ENCODE measurements at places on chromosomes 5 and 9.

DNA sequence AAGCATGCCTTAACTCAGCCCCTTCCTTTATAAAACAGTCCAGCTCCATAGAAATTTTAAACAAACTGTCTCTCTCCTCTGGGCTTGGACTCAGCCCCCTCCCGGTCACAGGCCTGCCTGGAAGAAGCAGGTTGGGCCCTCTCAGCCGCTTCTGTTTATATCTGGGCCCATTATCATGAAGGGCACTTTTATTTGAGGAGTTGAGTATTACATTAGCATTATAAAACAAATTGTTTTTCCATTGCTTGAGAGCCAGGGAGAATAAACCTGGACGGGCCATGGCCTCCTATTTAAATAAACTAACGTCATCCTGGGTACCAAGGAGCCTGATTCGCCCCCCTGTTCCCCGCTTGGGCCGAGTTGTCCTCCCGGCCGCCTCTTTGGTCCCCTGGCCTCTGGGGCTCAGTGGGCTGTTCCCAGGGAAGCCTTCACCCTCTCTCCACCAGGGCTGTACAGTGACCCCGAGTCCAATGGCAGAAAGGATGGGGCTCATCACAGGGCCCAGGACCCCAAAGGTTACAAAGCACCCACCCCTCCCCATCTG, 13.2 kb downstream of the IRX2 start:
- no peak for DNase-seq

DNA sequence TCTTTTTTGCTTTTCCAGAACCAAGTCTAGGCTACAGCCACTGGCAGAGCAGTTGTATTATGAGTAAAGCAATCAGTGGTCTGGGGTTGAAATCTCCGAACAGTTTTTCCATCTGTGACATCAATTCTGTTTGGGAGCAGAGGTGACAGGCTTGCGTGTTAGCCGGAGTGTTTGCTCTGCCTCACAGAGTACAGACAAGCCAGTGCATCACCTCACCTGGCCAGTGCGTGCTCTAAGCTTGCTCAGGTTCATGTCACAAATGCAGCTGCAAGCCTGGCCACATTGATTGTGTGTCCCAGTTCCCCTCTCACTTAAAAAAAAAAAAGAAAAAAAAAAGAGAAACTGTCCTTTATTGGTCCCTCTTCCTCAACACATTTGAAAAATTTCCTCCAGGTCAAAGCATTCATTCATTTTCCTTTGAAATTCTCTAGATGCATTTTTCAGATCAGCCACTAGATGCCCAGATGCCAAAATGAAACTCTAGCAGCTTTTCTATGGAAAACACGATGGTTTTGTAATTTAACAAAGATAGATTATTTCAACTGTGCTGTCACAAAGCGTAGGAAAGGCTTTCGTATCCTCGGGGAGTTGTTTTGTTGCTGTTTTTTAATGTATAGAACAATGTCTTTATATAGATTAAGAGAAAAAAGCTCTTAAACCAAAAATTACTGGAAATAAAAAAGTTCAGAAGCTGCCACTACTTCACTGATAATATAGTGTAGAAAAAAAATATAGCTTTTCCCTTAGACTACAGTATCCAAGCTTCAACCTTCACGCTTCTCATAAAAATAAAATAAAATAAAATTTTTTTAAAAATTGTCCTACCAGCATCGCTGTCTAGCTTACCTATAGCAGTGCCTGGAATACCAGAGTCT, 585.5 kb downstream of the TLE1 start:
- no peak for DNase-seq

GRCh38 chr9:97562542-97562941, 61.1 kb downstream of the TMOD1 start:
- DNase-seq, result no peak

GRCh38 chr9:116760636-116761035, 73.5 kb downstream of the TRIM32 start:
- no peak for DNase-seq

GRCh38 chr5:144644317-144644716, 473.6 kb downstream of the KCTD16 start:
- DNase-seq, result no peak

- no peak for DNase-seq
These were observed 117.8 kb downstream of the MAST4 start for GRCh38 chr5:66713998-66714397.

DNA sequence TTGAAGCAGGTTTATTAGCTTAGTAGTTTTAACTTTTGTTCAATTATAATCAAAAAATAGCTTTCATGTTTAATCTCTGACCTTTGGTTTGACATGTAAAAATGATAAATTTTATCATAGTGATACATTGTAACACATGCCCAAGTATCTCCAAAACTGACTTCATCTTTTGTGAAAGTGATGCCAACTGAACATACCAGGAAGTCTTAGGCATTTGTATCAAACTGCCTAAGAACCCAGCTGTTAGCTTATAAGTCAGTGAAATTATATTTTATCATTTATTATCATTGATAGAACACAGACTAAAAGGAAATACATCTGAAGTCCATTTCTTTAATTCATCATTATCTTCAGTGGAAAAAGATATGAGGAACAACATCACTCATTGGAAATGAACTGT, 39.1 kb downstream of the NIPBL start:
- no peak for DNase-seq

- no peak for DNase-seq
These were observed 251.7 kb upstream of the PANK3 start for GRCh38 chr5:168830833-168831232.

DNA sequence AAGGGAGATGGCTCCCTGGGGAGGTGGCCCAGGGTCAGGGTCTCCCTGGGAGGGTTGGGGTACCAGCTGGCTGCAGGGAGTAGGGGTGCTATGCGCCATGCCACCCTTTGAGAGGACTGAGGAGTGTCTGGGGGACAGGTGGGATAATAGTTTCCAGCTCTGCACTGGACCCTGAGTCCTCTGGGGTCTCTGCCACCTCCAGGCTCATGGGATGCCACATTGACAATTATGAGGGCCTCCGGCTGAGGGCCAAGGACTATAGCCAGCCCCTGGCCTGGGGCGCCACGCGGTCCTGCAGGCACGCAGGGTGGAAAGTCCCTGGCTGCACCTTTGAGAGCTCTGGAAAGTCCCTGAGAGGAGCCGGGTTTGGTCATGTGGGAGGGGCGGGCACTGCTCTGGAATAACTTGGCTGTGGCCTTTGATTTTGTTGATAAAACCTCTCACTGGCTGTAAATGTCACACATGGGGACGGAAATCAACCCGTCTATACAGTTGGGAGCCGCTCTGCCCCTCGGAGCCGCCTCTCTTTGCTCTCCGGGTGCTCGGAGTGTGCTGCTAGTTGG, 16.0 kb downstream of the TRAF2 start:
- DNase-seq, result peak; percentile 88

- DNase-seq, result no peak
These were observed 419.8 kb downstream of the PLK2 start for GRCh38 chr5:58040044-58040443.

DNA sequence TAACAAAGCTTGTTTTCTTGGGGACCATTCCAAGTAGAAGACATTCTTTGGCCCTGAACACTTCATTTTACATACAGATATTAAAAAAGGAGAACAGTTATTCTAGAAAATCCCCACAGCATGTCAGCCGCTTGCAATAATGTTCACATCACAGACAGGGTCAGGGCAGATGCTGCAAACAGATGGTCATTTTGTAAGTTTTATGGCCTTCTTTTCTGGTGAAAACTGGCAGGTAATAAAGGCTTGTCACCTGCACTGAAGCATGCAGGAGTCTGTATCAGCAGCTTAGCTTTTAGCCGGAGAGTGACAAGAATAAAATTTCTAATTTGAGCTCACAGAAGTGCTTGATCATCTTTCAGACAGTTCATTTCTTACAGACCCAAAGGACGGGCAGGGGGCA, 220.9 kb upstream of the DAP start:
- no peak for DNase-seq

GRCh38 chr5:7419846-7420245, 23.9 kb downstream of the ADCY2 start:
- DNase-seq, result no peak

DNA sequence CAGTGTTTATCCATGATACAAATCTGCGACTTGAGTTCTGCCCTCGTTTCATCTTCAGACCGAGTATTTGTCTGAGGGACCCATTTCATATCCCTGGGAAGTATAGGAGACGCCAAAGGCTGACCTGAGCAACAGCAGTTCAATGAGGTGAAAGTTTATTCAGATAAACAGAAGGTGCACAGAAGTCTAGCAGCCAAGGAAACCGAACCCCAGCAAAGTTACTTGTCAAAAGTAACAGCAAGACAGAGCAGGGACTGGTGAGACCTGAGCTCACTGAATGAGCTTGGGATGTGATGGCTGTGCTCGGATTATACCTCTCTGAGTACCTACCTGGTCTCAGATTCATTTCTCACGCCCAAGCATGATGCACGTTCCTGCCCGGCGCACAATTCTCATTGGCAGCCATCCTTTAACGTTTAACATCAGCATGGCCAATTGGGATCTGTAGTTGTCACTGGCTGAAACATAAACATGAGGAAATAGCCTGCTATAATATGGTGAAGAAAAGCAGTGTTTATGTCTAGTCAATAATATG, 599 bp downstream of the LYRM7 start:
- peak; percentile 25 for DNase-seq

- DNase-seq, result no peak
These were observed 25.4 kb downstream of the SREK1 start for GRCh38 chr5:66169534-66169933.

DNA sequence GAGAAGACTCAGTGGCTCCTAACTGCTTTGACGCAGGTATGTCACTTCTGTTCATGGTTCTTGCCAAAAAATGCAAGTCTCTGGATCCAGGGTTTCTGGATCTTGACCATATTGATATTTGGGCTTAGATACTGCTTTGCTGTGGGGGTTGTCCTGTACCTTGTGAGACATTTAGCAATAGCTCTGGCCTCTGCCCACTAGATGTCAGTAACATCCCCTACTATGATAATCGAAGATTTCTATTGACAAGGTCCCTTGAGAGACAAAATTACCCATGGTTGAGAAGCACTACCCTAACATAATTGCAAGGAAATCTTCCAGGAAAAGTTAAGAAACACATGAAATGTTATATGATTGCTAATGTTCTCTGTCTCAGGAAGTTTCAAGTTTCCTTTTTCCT, 285.4 kb downstream of the TMEM232 start:
- DNase-seq, result no peak

GRCh38 chr9:88478246-88478645, 56.7 kb upstream of the NXNL2 start:
- DNase-seq, result no peak

- DNase-seq, result peak; percentile 40
These were observed 1.2 kb downstream of the ST8SIA4 start for GRCh38 chr5:100901821-100902341.

DNA sequence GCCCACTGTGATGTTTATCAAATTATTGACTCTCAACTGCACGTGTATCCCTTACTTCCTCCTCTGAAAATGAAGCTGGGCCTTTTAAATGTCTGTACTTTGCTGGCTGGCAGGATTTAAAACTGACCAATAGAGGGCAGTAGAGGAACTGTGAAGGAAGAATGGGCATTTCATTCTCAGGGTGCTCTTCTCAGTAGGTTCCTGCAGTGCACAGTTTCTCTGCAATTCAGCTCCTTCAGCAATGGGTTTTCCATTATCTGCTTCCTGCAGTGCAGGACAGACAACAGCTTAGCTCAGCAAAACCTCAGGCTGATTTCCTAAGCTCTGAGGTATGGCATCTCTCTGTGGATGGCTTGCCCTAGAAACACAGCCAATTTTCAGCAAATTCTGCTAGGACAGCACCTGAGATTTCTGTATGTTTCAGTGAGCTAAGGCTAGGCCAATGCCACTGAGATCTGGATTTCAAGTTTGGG, 298.4 kb upstream of the PRDM9 start:
- no peak for DNase-seq

DNA sequence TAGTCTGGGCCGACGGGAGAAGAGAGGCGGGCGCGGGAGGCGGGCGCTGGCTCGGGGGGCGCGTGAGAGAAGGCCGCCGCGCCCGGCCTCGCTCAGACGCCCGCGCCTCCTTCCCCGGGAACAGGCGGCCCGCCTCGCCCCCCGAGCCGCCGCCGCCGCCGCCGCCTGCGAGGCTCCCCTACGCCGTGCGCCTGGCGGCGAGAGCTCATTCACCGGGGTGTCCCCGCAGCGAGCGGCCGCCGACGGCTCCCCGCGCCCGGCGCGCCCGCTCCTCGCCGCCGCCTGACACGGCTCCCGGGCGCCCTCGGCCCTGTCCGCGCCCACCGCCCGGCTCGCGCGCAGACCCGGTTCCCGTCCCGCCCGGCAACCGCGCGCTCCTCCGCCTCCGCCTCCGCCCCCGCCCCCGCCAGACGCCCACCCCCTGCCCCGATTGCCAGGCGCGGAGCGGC, at the start of gene GNAQ:
GNAQ (minus strand) TSS at position 368 of the 449 bp plus-strand sequence. CDS start 576 bp downstream, outside the sequence.
- DNase-seq, result peak; percentile 47

DNA sequence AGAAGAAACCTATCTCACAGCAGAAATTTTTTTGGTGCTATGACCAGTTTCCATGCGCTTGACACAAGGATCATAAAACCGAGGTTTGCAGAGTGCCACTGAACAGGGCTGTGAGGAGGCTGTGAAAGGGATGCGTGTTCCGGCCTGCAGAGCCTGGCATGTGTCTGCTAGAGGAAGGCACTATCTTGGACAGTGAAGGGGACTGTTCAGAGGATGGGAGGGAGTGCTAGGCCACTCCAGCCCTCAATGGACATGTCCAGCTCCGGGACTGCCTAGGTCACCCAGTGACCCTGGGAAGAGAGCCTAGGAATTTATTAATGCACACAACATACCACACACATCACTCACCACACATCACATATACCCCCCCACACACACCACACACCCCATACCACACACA, 275.9 kb downstream of the GADD45G start:
- no peak for DNase-seq

GRCh38 chr9:81289622-81290021, 399.7 kb downstream of the TLE1 start:
- DNase-seq, result no peak

DNA sequence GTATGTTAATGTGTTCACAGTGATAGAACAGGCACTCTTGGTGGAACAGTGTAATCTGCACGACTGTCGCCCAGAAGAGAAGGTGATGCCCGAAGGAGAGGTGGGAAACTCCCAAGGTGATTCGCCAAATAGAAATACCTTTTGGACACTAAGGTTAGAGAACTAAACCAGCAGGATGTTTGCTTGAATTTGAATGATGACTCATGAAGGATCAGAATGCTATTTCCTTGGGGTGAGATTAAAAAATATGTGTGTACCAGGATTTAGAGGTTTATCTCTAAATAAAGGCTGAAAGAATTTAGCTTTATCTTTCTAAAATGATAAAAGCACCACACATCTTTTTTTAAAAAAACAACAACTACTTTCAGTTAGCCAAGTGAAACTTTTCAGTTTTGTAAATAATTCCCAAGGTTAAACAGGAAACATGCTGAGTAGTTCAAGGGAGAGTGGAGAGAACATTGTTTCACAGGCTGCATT, 297.4 kb upstream of the TAS2R1 start:
- DNase-seq, result no peak

- no peak for DNase-seq
These were observed 113.5 kb upstream of the PCA3 start for GRCh38 chr9:76650692-76651091.

GRCh38 chr5:9502050-9502834, 43.6 kb downstream of the SEMA5A start:
- no peak for DNase-seq

- no peak for DNase-seq
These were observed 21.1 kb upstream of the ZNF622 start for GRCh38 chr5:16486711-16487111.
